MG63 (cell line): ENCODE measurements at places on chromosomes 6 and 20. TPM values are rescaled to one million over a fixed set of nuclear protein-coding genes. Genes with fewer than 3 reads are reported as not detected.

GRCh38 chr6:44923444-44923843, 404.7 kb upstream of the RUNX2 start:
- no peak for DNase-seq

GRCh38 chr20:63635431-63636141, 8.7 kb upstream of the GMEB2 start:
- no peak for DNase-seq

- no peak for DNase-seq
Observed at GRCh38 chr20:21921251-21921650, 215.8 kb downstream of the PAX1 start.

DNA sequence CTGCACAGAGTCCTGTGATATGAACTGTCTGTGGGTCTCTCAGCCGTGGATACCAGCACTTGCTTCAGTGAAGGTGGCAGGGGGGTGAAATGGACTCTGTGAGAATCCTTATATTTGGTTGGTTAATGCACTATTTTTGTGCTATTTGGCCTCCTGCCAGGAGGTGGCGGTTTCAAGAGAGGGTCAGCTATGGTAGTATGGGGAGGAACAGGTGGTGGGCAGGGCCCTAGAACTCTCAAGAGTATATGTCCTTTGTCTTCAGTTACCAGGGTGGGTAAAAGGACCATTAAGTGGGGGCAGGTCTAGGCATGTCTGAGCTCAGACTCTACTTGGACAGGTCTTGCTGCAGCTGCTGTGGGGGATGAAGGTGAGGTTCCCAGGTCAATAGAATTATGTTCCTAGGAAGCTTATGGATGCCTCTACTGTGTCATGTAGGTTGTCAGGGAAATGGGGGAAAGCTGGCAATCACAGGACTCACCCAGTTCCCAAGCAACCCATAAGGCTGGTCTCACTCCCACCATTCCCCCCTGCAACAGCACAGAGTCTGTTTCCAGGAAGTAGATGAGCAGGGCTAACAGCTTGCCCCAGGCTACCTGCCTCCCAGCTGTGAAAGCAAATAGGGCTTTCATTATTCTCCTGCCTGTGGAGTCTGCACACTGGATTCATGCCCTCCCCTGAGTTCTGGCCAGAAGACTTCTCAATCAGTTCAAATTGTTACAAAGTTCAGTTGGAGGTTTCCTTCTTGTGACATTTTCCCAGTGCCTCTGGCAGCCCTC, 56.8 kb upstream of the PHIP start:
- DNase-seq: no peak

DNA sequence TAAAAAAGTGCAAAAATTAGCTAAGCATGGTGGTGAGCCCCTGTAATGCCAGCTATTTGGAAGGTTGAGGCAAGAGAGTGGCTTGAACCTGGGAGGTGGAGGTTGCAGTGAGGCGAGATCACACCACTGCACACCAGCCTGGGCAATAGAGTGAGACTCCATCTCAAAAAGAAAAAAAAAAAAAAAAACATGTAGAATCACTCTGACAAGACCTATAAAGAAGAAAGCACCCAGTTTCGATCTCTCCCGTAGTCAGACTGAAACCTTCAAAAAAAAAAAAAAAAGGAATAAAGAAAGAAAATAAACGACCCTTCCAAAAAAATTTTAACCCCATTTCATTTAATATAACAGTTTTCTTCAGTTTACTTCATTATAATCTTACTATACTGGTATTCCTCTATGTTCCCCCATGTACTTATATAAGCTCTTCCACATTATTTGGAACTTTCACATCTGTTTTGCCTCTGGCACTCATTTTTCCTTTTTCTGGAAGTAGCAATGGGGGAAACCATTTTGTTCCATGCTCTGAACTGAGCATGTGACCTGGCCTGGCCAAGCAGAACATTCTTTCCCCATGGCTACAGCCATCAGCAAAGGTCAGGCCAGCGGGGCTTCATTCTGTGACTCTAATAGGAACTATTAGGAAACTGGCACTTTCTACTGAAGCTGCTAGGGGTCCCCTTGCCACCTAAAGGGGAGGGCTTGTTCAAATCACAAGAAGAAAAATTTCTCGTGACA, 9.6 kb downstream of the SLC18B1 start:
- DNase-seq: no peak

GRCh38 chr6:166194914-166195859, 27.5 kb upstream of the TBXT start:
- DNase-seq: no peak

GRCh38 chr6:2854396-2854982, 12.8 kb upstream of the SERPINB1 start:
- no peak for DNase-seq

- no peak for DNase-seq
Observed at GRCh38 chr20:11972478-11972877, 54.8 kb downstream of the BTBD3 start.

GRCh38 chr6:36430351-36430750, 12.3 kb downstream of the PXT1 start:
- DNase-seq: no peak

GRCh38 chr6:130647246-130647645, 180.0 kb upstream of the SMLR1 start:
- no peak for DNase-seq

- DNase-seq: no peak
Observed at GRCh38 chr6:100506651-100507050, 41.9 kb upstream of the SIM1 start.

DNA sequence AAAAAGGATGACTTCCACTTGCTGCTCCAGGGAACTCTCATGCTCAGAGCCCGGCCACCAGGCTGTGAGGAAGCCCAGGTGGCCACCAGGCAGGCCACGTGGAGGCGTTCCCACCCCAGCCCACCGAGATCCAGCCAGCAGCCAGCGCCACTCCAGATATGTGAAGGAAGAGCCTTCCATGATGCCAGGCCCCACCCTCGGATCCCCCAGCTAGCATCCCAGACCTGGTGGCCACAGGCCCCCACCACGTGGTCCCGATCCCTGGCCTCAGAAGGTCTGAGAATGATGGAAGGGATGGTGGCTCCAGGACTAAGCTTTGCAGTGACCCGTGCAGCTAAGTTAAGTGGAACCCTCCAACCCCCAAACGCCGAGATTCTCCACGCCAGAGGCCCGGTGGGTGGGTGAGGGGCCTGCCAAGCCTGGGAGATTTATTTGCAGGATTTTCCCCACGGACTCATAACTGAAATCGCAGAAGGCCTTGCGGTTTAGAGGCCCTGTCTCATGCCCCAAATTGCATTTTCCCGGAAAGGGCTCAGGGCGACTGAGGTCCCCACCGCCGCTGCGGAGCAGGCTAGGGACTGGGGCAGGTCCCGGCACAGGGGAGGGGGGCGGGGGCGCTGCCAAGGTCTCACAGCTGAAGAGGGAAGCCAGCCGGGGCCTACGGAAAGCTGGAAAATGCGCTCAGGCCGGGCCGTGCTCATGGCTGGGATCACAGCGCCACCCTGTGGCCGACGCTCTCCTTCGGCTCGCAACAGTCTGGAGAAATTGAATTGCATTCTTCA, 31.1 kb upstream of the CST7 start:
- peak; percentile 28 for DNase-seq

DNA sequence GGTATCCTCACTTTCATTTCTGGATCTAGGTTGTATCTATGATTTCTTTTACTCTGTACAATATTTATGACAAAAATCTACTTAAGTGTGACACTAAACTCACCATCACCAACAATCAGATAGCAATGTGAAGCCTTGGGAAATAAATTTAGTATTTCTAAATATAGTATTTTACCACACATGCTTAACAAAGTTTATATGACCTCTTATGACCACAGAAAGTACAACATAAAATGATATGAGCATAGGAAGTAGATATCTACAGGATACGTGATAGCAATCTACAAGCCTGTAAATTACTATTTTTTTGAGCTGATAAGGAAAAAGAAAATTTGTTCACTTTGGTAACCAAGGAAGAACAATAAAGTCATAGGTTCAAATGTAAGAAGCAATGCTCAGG, 910.4 kb upstream of the CITED2 start:
- DNase-seq: no peak

DNA sequence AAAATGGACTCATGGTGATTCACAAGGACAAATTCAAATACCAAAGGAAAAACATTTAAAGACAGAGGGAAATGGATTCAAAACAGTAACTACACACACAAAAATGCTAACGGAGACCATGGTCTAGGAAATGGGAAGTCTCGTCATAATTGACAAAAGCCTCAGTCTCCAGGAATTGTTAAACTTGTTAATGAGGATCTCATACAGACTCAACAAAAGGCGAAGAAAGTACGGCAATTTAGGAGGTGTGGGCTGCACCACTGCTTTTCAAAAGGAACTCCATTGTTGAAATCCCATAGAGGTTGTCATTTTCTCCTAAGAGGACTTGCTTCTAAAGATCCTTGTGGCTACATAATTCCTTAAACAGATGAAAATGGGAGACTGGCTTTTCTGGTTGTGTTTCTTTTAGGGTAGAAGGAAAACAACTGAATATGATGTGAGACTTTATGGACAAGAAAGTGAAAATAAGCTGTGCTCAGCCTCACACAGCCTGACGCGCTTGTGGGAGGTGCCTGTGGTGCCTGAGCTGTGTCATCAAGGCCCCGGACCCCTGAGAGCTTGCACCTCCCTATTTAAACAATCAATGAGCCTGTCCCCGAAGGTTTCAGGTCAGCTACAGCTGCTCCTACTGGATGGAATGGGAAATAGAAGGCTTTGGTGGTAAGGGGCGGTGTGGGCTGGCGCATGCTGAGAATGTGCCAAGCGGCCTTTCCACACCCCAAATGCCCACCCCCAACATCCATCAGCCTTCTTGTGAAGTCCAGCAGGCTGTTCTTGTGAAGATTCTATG, 2.5 kb upstream of the CLDN20 start:
- DNase-seq: no peak

GRCh38 chr20:1973601-1974440, 20.0 kb downstream of the PDYN start:
- no peak for DNase-seq

DNA sequence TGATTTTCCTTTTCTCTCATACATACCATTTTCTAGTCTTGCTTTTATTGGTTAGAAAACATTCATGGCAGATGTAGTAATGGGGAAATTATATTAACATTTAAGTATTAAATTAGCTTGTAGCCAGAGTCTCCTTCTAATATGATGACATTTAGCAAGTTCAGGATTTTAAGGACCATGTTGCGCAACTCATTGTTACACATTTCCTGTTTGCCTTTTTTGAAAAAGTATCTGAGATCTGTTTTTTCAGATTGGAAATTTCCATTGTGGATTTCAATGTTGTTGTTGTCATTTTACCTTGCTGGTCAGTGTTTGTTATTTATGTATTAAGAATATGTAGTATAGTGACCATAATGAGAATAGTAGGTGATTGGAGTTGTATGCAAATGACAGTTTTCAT, 38.7 kb downstream of the CDKAL1 start:
- no peak for DNase-seq

DNA sequence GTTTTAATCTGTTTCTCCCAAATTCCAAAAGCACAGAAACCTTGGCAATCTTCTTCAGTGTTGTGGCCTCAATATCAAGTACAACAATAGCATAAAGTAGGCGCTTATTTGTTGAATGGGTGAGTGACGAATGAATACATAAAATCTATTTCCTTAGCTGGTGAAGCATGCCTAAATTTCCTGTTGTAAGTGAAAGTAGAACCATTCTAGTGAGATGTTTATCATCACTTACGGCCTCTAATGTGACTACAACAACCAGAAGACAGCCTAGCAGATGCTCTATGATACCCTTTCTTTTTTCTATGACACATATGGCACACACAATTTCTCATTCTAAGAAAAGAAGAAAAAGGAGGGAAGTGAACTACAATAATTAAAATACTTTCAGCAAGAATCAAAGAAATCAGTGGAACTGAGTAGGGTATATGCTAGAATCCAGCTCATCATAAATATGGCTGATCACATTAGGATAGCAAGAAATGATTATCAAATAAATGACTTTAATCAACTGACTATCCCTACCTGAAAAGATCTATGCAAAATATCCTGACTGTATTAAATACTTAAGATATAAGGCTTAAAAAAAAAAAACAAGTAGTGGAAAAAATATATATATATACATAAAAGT, 67.4 kb downstream of the BTBD9 start:
- no peak for DNase-seq

DNA sequence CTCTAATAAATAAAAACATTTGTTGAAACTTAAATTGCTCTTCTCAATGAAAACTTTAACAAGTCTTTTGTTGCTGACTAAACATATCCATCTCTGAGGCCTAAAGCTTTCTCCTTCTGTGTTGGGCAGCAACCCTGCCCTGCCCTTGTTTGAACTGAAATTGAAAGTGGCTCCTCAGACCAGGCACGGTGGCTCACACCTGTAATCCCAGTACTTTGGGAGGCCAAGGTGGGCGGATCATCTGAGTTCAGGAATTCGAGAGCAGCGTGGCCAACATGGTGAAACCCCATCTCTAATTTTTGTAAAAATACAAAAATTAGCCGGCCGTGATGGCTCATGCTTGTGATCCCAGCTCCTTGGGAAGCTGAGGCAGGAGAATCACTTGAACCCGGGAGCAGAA, 29.2 kb upstream of the GNRH2 start:
- DNase-seq: no peak

- DNase-seq: no peak
Observed at GRCh38 chr6:66390393-66390792, 683.4 kb upstream of the EYS start.

- DNase-seq: no peak
Observed at GRCh38 chr6:38118791-38119365, 299.4 kb downstream of the ZFAND3 start.

- DNase-seq: no peak
Observed at GRCh38 chr6:132820629-132821381, 6.4 kb downstream of the RPS12 start.

ELOVL4 gene
- total RNA-seq: 0.10 and 0.20 TPM in 2 replicates

DPPA5 gene
- total RNA-seq: not detected in 2 replicates

NDUFAF4 gene
- 24.3 and 67.1 TPM in 2 replicates for total RNA-seq

TNXB gene
- 0.44 and 3.6 TPM in 2 replicates for total RNA-seq

DSN1 gene
- total RNA-seq: 36.0 and 52.2 TPM in 2 replicates

UBE2C gene
- total RNA-seq: 69.5 and 72.7 TPM in 2 replicates

PPP1R14C gene
- total RNA-seq: 3.3 and 3.6 TPM in 2 replicates

ALDH5A1 gene
- total RNA-seq: 1.1 and 1.5 TPM in 2 replicates

HELZ2 gene
- 26.4 and 34.4 TPM in 2 replicates for total RNA-seq

NAPB gene
- total RNA-seq: 0.82 and 2.6 TPM in 2 replicates

SYCP2 gene
- 0.16 and 1.2 TPM in 2 replicates for total RNA-seq

NRSN1 gene
- not detected in 2 replicates for total RNA-seq
